ENCODE measurements at places on chromosomes 12 and 14. TPM values are rescaled to one million over a fixed set of nuclear protein-coding genes. Genes with fewer than 3 reads are reported as not detected.

The SRGAP1 gene
- total RNA-seq: 0.09 TPM

The SMIM41 gene
- not detected for total RNA-seq

The SLC38A4 gene
- 0.09 TPM for total RNA-seq

The STYK1 gene
- total RNA-seq: 0.31 TPM

The TUNAR gene
- not detected for total RNA-seq

The NXPH4 gene
- total RNA-seq: 2.7 TPM

The PRR4 gene
- 1.6 TPM for total RNA-seq

The KRT78 gene
- not detected for total RNA-seq

The BHLHE41 gene
- total RNA-seq: not detected

The ARHGAP9 gene
- total RNA-seq: 6.0 TPM

The ENDOU gene
- total RNA-seq: not detected

The TMBIM4 gene
- 41.2 TPM for total RNA-seq

The C12orf54 gene
- total RNA-seq: not detected

The NFE2 gene
- 252 TPM for total RNA-seq

The PPHLN1 gene
- total RNA-seq: 66.3 TPM

The HOXC12 gene
- total RNA-seq: 0.27 TPM

The CLEC12A gene
- total RNA-seq: not detected

The IL26 gene
- not detected for total RNA-seq

The ZNF219 gene
- total RNA-seq: 9.3 TPM

The ACVRL1 gene
- total RNA-seq: 1.4 TPM

The TCL1A gene
- total RNA-seq: not detected

The GLT1D1 gene
- total RNA-seq: 0.04 TPM

The SENP1 gene
- 36.3 TPM for total RNA-seq

The PAH gene
- total RNA-seq: 0.31 TPM

The FGD6 gene
- total RNA-seq: 8.1 TPM

The TOMM20L gene
- not detected for total RNA-seq

The ABCC9 gene
- 0.11 TPM for total RNA-seq

The ATL1 gene
- 0.16 TPM for total RNA-seq

The DPF3 gene
- total RNA-seq: 1.7 TPM

The GUCY2C gene
- not detected for total RNA-seq

The RNASE3 gene
- not detected for total RNA-seq

The SRRM4 gene
- total RNA-seq: not detected

The SPATA7 gene
- 2.1 TPM for total RNA-seq

The ERP27 gene
- total RNA-seq: 0.13 TPM

The CHPT1 gene
- total RNA-seq: 103 TPM
